ENCODE measurements at places on chromosomes 7 and 10. TPM values are rescaled to one million over a fixed set of nuclear protein-coding genes. Genes with fewer than 3 reads are reported as not detected.

DNA sequence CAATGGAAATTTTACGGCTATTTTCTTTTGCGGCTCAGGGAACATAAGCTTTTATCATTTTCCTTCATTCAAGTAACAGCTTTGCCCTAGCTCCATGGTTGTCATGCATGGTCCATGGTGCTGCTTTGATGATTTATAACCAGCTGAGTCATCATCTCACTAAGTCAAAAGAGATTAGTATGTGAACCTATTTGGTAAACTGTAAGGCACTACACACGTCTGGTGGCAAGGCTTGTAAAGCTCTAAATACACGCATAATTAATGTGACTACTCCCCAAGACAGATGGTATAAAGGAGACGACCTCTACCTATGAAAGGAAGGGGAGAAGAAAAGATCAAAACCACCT, 340.2 kb downstream of the KCNMA1 start:
- peak; percentile 61 for DNase-seq

GRCh38 chr10:36489611-36490228, 635.7 kb upstream of the ANKRD30A start:
- DNase-seq: peak; percentile 64

DNA sequence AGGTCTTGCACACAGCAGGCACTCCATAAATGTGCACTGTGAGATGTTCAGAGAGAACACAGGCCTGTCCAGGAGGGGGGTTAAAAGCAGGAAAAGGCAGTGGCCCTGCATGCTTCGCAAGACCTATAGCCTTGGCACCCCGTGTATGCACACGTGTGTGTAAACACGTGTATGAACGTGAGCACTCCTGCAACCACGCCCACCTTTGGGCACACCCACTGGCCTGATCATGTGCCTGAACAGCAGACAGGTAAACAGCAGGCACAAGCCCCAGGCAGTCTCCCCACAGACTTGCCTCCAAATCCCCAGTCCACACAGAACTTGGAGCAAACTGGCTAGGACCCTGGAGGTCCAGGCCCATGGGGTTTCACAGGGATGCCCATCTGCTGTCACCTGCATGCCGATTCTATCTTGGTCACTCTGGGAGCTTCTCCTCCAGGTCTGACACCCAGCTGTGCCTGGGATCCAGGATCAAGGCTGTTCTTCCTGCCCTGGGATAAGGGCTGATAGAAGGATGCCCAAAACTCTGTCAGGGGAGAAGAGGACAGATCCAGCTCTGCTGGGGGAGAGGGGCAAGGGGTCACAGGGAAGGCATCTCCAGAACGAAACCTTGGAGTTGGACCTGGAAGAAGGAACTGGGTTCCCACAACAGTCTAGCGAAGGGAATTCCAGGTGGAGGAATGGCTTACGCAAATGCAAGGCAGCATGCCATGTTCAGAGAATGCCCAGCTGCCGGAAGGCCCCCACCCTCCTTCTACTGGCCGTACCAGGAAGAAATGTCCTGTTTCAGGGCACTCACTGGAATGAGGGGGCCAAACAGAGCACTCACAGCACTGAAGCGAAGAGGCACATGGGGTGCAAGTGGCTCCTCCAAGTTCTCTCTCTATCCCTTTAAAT, 14.3 kb upstream of the ZMIZ1 start:
- DNase-seq: no peak

- DNase-seq: no peak
Observed at GRCh38 chr7:150435047-150435389, 15.4 kb upstream of the GIMAP8 start.

- peak; percentile 22 for DNase-seq
Observed at GRCh38 chr7:20280475-20281351, 50.0 kb upstream of the ITGB8 start.

- no peak for DNase-seq
Observed at GRCh38 chr7:133815611-133816210, 311.4 kb upstream of the LRGUK start.

DNA sequence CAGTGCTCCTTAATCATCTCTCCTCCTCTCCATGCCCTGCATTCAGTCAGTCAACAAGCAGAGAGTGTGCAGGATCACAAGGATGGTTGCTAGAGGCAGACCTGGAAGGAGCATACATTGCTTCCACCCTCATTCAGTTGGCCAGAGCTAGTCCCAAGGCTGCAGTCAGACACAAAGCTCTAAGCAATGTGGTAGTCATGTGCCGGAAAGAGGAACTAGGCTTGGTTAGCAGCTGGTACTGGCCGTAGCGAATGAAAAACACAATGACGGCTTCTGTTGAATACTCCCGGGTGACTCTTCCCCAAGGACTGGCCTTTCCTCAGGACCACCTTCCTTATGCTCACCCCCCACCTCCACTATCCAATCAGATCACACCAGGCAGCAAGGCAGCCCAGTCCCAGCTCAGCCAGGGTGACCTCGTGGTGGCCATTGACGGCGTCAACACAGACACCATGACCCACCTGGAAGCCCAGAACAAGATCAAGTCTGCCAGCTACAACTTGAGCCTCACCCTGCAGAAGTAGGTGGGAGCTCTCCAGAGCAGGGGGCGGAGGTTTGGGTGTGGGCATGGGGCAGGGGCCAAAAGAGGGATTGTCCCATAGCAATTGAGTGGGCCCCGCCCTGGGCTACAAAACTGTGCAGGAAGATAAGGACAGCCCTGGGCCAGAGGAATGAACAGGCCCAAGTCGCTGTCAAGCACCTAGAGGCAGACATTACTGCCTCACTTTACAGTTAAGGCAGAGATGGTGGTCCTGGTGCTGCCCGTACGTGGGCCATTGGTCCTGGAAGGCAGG, 10.9 kb downstream of the LDB3 start:
- DNase-seq: no peak

GIMAP5 gene
- total RNA-seq: 1.2 TPM

DNA sequence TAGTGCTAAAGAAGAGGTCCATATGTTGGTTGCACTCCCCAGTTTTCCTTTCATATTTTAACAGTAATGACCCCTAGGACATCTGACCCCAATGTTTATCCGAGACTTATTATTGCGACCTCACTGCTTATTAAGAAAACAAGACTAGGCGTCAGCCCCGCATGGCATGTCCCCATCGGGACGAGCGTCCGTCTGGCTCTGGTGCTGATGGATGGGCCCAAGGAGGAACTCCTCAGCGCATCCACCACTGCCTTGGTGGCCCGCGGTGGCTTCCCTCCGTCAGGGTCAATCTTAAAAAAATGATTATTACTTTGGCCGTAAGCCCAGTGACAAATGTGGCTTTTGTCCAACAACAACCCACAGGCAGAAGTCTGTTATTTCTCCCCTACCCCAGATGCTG, 40.1 kb upstream of the CXCL12 start:
- no peak for DNase-seq
